GM12878 (cell line): ENCODE measurements at places on chromosomes 1 and 21.

- no peak for DNase-seq
Measured at GRCh38 chr1:110438893-110439292, 12.1 kb upstream of the PROK1 start.

- DNase-seq = no peak
Measured at GRCh38 chr1:32393832-32394140, 455 bp downstream of the BSDC1 start.

DNA sequence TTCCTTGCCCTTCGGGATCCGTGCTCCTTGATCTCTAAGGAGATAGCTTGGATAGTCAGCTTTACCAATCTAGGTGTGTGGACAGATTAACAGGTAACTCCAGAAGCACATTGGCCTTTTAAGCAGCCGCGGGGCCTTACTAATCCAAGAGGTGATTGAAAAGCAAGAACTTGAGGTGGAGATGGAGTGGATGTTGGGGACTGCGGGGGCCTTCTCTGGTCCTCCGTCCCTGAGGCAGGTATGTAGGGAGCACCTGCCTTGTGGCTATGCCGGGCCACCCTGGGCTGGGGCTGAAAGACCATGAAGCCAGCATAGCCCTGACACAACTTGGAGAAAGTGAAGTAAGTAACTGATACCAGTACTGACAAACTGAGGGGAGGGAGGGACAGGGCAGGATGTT is 10.6 kb downstream of the SOX13 start:
- DNase-seq = no peak

GRCh38 chr1:117696561-117696960 is 90.7 kb downstream of the TENT5C start:
- no peak for DNase-seq

- no peak for DNase-seq
Measured at GRCh38 chr21:37658121-37658816, 258.0 kb downstream of the KCNJ6 start.

GRCh38 chr21:34072145-34073031 is 990 bp upstream of the MRPS6 start:
- DNase-seq = no peak

GRCh38 chr1:154190550-154190949 is 1.4 kb downstream of the TPM3 start:
- DNase-seq = no peak

DNA sequence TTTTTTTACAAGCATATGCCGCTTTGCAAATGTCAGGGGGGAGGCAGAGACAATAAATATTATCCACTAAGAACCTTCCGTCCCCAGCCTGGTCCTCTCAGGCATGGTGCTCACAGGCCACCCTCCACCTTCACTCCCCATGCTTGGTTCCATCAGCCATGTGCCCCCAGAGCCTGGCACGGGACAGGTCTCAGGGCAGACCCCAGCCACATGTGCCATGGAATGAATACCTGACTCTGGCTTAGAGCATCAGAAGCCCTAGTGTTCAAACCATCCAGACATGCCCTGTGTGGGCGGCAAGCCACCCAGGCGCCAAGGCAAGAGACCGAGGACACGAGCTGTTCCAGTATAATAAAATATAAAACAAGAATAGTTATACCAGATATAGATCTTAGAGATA is 5.4 kb downstream of the LSS start:
- no peak for DNase-seq

- DNase-seq = no peak
Measured at GRCh38 chr1:168683871-168684270, 45.1 kb downstream of the DPT start.

- no peak for DNase-seq
Measured at GRCh38 chr21:38311765-38312164, 55.0 kb downstream of the KCNJ15 start.

GRCh38 chr1:53617851-53618499 is 121.0 kb downstream of the GLIS1 start:
- no peak for DNase-seq

DNA sequence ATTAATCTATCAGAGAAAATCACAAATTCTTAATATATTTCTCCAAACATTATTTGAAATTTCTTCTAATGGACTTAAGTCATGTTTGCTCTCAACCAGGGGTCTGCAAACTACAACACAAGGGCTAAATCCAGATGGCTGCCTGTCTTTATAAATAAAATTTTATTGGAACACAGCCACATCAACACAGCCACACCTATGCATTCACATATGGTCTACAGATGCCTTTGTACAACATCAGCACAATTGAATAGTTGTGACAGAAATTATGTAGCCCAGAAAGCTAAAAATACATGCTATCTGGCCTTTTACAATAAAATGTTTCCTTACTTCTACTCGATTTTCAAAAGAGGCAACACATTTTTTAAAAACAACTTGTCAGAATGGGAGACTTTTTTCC is 103.9 kb downstream of the DPYD start:
- DNase-seq = no peak

GRCh38 chr1:18109756-18110597 is 2.4 kb downstream of the IGSF21 start:
- DNase-seq = no peak

DNA sequence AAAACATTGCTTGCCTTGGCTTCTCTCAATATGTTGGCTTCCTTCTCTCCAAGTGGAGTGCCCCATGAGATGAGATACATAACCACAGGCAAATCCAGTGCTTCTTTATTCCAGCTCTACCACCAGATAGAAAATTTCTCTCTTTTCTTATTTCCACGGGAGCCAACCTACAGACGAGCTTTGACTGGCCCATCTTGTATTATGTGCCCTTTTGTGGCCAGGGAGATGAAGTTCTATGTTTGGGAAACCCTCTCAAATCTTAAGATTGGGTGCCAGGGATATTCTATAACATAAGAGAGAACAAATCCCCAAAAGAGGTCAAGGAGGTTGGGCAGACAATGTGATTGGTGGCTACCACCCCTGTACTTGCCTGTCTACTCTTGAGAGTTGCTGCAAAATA is 351.8 kb downstream of the ZNF326 start:
- no peak for DNase-seq

GRCh38 chr1:172442404-172442803 is 1.5 kb downstream of the PIGC start:
- DNase-seq = no peak

DNA sequence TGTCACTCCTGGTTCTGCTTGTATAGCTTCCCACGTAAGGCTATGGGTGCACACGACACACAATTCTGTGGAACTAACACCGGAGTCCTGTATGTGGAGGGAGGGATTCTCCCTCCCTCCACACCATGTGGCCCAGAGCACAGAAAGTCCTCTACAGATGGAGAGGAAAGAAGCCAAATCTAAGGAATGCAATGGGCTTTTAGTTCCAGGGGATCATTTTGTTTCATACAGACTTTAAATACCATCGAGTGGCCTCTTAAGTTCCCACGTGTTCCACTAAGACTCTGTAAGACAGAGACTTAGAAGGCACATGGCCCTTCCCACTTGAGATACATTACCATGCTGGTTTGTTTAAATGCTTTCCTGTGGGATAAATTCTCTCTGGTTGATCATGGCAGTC is 156.0 kb downstream of the TGFB2 start:
- no peak for DNase-seq
